ENCODE measurements at places on chromosomes 1 and 21.

DNA sequence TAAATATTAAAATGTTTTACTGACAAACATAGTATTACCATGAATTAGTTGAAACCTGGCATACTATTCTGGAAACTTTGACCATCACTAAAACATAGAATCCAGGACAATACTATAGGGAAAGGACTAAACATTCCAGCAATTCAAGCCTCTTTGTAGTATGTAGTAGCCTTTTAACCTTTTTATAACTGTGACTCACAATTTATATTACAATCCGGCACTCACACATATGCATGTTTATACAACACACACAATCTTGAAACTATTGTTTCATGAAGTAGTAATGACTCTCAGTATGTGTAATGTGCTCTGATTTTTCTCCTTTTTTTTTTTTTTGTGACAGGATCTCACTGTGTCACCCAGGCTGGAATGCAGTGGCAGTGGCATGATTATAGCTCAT, 64.3 kb downstream of the ANKRD13C start:
- no peak for DNase-seq

- no peak for DNase-seq
Measured at GRCh38 chr1:169025412-169025811, 81.1 kb upstream of the ATP1B1 start.

DNA sequence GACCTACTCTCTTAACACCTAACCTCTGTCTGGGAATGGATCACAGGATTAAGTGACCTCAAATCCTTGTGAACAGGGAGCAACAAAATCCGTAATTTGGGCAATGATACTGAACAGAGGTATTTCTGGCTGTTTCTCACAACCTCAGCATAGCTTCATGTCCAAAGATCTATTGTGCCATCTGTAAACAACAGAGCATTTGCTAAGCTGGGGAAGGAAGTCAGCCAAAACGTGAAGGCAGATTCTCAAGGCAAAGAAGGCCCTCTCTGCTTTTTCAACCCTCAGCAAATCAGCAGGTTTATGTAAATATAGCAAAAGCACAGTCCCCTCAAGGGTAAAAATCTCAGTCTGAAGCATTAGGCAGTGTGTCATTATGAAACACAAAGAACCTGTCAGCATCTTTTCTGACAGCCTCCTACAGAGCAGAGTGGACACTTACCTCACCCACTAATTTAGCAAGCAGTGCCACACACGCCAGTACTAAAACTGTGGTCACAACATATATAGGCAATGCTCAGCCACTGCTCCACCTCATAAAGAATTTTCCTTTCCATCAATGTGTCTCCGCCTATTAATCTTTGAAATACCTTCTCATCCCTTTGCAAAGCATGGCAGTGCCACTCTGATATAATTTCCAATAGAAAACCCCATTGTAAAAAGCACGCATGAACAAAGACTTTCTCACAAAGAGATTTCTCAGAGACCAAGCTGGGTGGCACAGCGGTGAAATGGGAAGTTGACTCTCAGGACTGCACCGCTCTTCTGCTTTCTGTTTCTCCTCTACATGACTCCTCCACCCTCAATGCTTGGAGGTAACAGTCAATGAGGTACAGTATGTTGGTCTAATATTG, 188.0 kb downstream of the RERE start:
- DNase-seq, result no peak

DNA sequence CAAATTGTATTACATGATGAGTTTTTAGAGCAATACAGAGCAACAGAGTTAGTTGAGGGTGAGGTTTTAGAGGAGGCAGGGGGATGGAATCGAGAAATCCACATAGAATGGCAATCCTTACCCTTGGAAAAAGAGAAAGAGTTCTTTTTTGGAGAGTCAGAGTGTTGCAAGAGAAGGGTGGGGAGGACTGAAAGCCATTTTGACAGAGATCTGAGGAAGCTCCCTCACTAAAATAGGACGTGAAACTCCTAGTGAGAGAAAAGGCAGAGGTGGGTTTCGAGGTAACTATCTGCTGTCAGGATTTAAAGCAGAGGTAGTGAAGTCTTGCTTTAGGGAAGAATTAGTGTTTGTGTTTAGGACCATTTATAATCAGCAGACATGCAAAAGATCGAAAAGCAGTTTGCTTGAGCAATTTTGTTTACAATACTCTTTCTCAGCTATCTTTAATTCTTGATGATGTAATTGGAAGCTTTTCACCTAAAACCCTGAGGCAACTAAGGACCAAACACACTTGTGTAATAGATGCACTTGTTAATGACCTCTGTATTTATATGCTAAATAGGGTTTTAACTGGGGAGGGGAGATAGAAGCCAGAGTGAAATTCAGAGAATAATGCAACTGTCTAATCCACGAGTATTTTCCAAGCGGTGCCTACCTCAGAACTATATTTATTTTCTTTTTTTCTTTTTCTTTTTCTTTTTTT, 20.0 kb downstream of the ADAMTS5 start:
- no peak for DNase-seq

DNA sequence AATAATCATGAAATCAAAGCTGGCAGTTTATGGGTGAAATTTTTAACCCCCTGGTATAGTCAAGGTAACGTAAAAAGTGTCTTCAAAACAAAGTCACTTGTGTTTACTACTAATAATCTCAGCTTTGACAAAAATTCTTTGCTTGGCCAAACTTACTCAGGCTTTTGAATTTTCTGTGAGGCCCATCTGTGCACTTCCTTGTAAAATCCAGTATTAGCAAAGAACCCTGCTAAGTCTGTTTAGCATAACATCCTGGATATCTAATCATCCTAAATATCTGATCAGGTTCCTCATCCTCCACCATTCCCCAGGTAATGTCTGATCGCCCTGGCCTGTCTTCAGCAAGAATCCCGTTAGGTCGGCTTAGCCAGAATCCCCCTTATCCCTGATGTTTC, 3.0 kb downstream of the LYST start:
- no peak for DNase-seq

DNA sequence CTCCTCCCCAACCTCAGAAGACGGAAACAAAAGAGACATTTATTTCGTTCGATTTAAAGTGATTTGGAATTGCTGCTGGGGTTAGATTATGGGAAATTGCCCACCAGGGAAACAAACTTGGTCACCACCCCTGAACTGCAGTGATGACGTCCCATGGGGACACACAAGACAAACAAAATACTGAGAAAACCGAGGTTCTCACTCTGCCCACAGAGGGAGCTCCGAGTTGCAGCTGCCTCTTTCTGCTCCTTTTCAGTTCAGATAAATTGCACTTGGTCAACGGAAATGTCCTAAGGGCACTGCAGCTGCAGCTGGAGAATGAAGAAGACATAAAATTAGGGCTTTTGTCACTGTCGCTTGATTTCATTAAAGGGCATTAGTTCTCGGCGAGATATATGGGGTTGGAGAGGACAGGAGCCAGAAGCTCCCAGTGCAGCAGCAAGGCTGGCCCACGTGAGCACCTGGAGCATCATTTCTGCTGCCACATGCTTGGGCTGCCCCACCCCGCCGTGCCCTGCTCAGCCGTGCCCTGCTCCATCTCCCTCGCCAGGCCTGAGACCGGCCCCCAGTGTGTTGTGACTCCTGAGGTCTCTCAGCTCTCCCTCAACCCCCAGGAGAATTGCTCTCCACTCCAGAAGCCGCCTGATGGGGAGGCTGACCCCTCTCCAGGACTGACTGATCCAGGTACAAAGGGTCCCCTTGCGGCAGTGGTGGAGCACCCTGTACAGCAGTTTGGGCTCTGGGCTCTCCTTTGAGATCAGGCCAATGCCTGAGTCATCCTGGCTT, 231.7 kb upstream of the AJAP1 start:
- DNase-seq, result no peak
